ENCODE measurements at places on chromosomes 11 and 22.
A peak's percentile ranks its signal among the peaks of the same experiment; 100 is the strongest.

GRCh38 chr11:84106541-84106940 lies 820.4 kb upstream of the CCDC90B start:
- no peak for DNase-seq

DNA sequence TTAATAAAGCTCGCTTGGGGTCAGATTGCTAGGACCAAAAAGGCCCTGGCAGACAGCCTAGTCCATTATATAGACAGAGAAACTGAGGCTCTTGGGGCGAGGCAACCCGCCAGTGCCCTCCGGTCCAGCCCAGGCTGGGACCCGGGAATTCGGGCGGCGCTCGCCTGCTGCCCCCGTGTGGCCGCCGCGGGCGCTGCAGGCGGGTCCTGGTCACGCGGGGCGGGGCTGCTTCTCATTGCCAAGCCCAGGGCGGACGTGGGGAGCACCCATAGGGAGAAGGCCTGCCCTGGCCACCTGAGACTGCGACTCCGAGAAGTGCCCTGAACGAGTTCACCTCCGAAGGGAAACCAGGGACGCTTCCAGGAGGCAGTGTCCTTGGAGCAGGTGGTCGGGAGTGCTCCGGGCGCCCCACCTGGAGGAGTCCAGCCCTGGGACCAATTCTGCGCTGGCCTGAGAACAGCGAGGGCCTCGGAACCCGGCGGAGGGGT lies 36.0 kb upstream of the CSNK1E start:
- DNase-seq: peak; percentile 94

DNA sequence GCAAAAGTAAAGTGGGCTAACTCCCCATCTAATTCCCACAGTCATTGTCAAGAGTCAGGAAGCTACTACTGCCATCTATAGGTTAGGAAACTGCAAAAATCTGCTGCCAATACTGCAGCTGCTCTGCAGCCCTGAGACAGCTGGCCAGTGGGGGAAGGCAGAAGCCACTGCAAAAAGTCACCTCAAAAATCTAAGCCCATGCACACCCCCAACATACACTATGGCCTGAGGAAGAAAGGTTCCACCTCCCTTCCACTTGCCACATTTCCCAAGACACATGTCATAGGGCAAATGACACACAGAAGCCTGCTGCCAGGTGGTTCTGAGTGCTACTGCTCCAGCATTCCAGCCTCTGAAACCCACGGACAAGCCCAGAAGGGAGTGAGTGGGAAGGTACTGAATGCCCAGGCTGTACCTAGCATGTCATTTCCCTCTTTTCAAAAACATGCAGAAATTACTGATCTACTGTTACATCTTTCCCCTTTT lies 36.9 kb downstream of the DGCR2 start:
- DNase-seq: no peak

GRCh38 chr11:35165423-35166368 lies 26.7 kb downstream of the CD44 start:
- peak; percentile 83 for DNase-seq

GRCh38 chr11:48024635-48025071 lies 44.3 kb downstream of the PTPRJ start:
- no peak for DNase-seq

GRCh38 chr22:16601437-16602223 lies 9.0 kb upstream of the CCT8L2 start:
- DNase-seq: peak; percentile 74

DNA sequence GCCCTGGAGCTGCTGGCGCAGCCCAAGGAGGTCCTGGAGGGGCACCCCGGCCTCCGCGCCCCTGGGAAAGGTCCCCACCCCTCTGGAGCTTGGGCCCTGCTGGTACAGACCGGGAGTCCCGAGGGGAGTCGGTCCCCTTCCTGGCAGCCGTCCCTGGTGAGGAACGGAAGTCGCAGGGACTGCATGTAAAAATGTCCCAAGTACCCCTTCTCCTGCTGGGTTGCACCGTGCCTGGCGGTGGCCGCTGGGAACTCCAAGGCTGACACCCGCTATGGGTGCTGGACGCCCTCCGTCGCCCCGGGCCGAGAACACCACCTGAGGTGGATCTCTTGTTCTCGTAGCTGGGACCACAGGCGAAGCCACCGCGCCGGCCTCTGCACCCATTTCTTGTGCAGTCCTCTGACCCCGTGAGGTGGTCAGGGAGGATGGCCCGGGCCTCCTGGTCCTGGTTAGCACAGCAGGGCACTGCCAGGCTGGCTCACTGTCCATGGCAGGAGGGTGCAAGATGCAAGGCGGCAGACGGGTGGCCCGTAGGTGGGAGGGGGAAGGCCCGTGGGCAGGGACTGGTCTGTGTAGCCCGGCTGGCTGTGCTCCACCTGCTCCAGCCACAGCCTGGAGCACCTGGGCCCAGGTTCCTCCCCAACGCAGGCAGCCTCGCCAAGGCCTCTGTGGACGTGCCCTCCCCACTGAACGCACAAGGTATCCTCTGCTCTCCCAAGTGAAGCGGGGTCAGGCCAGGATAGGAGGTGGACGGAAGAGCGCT lies 165.2 kb downstream of the IGLL1 start:
- DNase-seq: no peak

DNA sequence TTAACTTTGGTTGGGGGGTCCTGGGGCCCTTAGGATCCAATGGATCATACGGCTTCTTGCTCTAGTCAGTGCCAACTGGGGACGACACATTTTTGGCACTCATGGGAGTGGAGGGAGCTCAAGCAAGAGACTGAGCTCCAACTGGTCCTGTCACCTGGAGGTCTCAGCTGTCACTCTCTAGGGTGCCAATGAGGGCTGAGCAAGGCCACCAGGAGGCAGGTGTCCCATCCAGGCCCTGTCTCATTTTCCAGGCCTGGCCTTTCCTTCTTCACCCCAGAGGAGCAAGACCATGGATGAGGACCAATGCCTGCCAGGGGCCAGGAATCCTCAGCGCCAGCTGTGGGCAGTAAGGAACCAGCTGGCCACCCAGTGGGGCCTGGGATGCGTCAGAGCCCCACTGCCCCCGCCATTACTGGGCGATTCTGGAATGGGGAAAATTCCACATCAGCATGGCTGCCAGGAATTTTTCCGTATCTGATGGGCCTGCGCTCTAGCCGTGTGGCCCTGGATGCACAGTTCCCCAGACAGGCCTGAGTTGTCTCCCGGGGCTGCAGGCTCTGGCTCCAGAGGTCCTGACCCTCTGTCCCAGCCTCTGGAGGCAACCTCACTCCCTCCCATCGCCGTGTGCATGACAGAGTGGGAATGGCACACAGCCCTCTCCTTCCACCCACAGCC lies 669 bp upstream of the GAL3ST1 start:
- no peak for DNase-seq

- DNase-seq: no peak
These were observed 95.5 kb downstream of the CEP164 start for GRCh38 chr11:117423046-117423575.

GRCh38 chr11:61777234-61778090 lies 14.9 kb downstream of the TMEM258 start:
- DNase-seq: peak; percentile 85

- DNase-seq: no peak
These were observed 36.4 kb downstream of the KCNQ1 start for GRCh38 chr11:2481253-2481652.

- DNase-seq: no peak
These were observed 101.3 kb upstream of the DBX1 start for GRCh38 chr11:20261526-20261925.

- DNase-seq: no peak
These were observed 73.2 kb downstream of the BDNF start for GRCh38 chr11:27626938-27627586.

- no peak for DNase-seq
These were observed 2.1 kb downstream of the ARHGEF12 start for GRCh38 chr11:120338107-120338933.

DNA sequence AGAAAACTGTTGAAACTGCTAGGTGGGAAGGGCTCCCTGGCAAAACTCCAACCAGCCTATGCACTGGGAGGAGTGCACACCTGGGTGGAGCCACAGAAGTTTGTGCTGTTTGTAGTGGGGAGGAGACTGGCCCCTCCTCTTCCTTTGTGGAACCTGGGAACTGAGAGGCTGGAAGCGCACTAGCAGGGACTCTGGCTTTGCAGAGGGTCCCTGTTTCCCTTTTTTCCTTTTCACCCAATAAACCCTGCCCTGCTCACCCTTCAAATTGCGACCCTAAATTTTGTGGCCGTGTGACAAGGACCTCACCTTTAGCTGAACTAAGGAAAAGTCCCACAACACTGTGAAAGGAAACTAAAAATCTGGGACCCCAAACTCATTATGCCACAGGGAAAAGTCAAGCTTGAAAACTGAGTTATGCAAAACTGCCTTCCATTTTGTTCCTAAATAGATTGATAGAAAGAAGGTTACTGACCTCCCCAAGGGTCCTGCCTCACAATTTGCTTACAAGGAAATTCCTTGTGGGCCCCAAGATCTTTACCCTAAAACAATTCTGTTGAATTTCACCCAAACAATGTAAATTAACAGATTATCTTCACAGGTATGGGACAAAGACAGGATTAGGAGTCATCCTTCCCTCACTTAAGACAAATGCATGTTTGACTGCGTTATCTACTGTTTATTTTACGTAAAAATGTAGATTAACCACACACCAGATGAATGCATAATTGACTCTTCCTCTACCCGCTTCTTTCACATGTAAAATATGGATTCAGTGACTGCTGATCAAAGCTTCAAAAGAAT lies 81.0 kb downstream of the SLC36A4 start:
- no peak for DNase-seq

GRCh38 chr11:66842501-66842895 lies 743 bp upstream of the RCE1 start:
- DNase-seq: peak; percentile 60

DNA sequence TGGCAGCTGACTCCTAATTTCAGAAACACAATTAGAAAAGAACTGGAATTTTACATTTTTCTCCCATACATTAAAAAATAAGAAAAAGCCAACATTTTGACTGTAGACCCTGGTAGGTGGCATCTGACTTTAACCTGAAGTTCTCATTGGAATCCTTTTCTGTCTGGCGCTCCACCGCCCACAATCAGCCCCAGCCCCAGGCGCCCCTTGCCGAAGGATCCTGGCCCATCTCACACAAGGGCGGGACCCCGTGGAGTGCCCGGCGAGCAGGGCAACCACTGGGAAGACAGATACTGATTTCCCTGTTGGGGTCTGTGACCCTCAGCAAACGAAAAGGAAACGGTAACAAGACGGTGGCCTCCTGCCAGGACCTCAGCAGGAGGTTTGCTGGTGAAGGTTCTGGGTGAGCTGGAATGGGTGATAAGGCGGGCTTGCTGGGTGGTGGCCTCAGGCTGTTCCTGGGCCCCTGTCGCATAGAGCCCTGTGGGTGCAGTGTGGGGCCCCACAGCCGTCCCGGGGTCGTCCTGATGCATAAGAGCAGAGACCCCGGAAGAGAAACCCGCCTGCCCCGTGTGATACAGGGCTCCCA lies 15.7 kb downstream of the TSPO start:
- no peak for DNase-seq

- no peak for DNase-seq
These were observed 67.5 kb downstream of the C11orf58 start for GRCh38 chr11:16805938-16806337.

- no peak for DNase-seq
These were observed 55.0 kb downstream of the FZD4 start for GRCh38 chr11:86900162-86900561.

DNA sequence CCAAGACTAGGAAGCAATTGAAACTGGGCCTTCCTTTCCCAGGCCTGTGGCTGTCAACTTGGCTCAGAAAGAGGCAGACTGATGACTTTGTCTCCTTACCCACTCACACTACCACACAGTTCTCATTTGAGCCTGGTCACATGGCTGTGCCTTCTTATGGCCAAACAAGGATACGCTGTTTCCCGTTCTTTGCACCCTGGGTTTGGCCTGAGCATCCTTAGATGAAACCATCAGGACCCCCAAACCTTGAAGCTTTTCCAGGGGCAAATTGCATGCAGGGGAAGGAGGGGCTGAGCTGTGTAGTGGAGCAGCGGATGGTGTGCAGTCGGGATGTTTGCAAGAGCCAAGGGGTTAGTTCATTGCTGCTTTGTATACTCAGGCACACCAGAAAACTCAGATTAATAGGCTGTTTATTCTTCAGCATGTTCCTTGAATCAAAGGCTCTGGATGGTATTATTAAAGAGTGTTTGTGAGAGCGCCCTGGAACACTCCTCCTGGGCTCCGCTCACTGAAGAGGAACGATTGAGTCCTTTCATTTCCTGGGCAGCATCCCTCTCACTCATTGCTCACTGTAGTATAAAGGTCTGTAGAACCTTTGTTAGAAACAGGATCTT lies 69.8 kb downstream of the ARFGAP2 start:
- DNase-seq: no peak

GRCh38 chr22:24803064-24803542 lies 2.9 kb upstream of the SGSM1 start:
- peak; percentile 83 for DNase-seq

- DNase-seq: no peak
These were observed 3.0 kb downstream of the LYVE1 start for GRCh38 chr11:10565493-10565892.

GRCh38 chr11:128310676-128311445 lies 276.5 kb downstream of the ETS1 start:
- peak; percentile 56 for DNase-seq

DNA sequence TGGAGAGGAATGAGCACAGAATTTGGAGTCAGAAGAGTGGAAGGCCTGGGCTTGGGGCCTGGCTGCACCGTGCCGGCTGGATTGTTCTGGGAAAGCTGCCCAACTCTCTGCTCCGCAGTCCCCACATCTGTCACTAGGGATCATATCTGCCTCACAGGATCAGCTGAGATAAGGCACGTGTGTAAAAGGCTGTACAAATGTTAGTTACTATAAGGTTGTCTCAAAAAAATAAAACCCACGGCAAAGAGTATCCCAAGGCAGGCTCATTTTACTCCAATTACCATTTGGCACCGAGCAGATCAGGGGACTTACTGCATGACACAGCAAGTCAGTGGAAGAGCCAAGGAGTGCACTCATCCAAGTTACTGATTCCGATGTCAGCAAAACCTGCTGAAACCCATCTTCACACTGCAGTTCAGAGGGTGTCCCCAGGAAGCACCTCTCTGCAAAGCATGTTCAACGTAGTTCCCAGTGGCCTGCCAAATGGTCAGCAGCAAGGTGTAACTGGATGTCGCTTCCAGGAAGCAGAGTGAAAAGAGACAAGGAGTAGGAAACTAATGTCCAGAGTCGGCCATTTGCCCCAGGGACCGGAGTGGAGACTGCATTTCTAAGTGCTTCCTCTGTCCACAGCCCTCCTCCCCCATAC lies 18.1 kb upstream of the MRTFA start:
- no peak for DNase-seq

GRCh38 chr11:26191193-26191592 lies 140.7 kb upstream of the ANO3 start:
- no peak for DNase-seq

- DNase-seq: no peak
These were observed 454.6 kb downstream of the KCNA4 start for GRCh38 chr11:29562183-29562582.

- DNase-seq: no peak
These were observed 50.1 kb downstream of the MACROD1 start for GRCh38 chr11:64115531-64116522.

GRCh38 chr22:36419177-36419911 lies 31.6 kb upstream of the MYH9 start:
- no peak for DNase-seq

DNA sequence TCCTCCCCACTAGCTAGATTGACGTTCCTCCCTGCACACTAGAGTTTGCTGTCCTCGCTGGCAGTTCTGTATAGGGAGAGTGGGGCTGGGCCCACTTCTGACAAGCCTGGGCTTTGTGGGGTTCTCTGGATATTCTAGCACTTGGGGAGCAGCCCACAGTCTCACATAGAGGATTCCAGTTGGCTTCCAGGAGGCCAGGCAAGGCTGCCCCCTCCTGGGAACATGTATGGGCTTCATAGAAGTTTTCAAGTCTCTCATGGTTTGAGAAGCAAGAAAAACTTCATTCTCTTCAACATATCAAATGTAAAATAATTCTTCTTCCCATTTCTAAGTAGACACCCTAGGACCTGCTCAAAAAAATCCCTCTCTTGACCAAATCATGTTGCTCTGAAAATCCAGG lies 87.5 kb downstream of the NAV2 start:
- no peak for DNase-seq
